CD4-positive, alpha-beta T cell treated with Interleukin-4 for 4 hours (primary cell): ENCODE measurements at places on chromosomes 16 and 17.

- DNase-seq, result peak; percentile 37
Measured at GRCh38 chr17:50630524-50631194, 4.0 kb upstream of the ABCC3 start.

- no peak for DNase-seq
Measured at GRCh38 chr17:16434662-16435061, 19.3 kb downstream of the TRPV2 start.

DNA sequence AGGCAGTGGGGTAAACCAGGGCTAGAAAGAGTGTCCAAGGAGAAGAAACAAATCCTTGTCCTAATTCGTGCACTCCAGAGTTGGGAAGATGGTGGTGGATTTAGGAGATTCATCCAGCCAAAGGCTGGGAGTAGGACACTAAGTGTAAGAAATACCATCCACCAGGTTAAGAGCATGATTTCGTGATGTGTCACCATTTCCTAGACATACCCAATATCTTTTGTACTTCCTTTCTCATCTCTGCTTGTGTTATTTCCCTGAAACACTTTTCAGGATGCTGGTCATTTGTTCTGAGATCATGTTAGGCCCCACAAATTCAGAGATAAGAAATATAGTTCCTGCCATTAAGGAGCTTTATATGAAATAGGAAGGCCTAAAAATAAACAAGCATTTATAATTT lies 106.3 kb upstream of the HLF start:
- no peak for DNase-seq

- DNase-seq, result no peak
Measured at GRCh38 chr17:19791918-19792550, 43.9 kb upstream of the ALDH3A1 start.

GRCh38 chr16:31427441-31428278 lies 500 bp downstream of the COX6A2 start:
- DNase-seq, result peak; percentile 51

DNA sequence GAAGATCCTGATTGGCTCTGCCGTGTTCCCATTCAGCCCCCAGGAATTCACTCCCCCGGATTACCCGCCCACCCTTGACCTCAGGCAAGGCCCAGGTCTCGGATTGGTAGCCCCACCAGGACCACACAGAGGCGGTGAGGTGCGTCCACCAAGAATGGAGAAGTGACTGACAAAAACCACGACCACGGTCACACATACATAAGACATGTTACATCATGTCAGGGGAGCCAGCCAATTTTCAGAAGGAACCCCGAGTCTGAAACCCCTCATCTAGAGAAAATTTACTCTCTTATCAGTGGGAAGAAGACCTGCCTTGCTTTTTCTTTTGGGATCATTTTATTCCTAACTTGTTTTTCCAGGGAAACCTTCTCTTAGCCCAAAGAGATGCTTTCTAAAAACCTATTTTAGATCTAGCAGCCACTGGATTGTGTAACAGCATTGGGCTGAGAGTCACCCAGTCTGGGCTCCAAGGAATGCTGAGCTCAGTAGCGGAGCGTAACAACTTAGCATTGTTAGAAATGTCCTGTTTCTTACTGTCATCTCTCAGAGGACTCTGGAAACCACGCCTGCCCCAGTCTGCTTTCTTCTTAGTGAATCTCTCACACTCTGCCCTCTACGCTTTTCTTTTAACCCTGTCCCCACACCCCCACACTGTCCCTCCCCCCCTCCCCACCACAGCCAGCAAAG lies 164.1 kb downstream of the CMIP start:
- no peak for DNase-seq

DNA sequence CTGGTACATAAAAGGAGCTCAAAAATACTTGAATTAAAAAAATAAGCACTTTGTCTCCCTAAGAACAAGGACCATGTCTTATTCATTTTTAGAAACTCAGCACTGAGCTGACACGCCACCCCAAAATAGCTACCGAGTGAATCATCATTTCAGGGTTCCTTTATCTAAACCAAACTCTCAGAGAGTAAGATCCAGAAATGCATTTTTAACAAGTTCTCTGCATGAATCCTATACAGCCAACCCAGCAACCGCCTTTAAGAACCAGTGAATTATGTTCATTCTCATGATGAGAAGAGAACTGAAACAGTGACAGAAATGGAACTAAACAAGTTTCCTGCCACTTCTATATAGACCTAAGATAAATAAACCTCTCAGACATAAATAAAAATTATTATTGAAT lies 8.7 kb downstream of the C16orf87 start:
- DNase-seq, result no peak

GRCh38 chr17:57442914-57443571 lies 186.7 kb downstream of the MSI2 start:
- peak; percentile 56 for DNase-seq

DNA sequence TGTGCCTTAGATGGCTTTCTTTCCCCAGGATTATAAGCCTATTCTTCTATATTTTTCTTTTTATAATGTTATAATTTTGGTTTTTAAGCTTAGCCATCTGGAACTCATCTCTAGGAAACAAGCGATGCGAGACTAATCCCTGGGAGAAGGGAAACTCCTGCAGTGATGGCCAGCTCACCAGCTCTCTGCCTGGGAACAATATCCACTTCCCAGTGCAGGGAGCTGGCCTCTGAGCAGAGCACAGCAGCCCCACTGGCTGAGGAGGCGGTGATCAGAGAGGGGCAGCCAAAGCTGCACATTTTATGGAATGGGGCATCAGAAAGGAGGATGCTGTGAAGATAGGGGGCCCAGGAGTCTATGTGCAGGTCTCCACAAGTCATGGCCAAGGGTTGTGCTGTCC lies 183.3 kb downstream of the LGALS9B start:
- DNase-seq, result no peak

- DNase-seq, result no peak
Measured at GRCh38 chr17:27569884-27570577, 61.0 kb upstream of the LGALS9 start.

- DNase-seq, result no peak
Measured at GRCh38 chr17:50036455-50037261, 19.3 kb upstream of the ITGA3 start.

GRCh38 chr16:12643034-12643455 lies 160.6 kb downstream of the CPPED1 start:
- DNase-seq, result no peak

DNA sequence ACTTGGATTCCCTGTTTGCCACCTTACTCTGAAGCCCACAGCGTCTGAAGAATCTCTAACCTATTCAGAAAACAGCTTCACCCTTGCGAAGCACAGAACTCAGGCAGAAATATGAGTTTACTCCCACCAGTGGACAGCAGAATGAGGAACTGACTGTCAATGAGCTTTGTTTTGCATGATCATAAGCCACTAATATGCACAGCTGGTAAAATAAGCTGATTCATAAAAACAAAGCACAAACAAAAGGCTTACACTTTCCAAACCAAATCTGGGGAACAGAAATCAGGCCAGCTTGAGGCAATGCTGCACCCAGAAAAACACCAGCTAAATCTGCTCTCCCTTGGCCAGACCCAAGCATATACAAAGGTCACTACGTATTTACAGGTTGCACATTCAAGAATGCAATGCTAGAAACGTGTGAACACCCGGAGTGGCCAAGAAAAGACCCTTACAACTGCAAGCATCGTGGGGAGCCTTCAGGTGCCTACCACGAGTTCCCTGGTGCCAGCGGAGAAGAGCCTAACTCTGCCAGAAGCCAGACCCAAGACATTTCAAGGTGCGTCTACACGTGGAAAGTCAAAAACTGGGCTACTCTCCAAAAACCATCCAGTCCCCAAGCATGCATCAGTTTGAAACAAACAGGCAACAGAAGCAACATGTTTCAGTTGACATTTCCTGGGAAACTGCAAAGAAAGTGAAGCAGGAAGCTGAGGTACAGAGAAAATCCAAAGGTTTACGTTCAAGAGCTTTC lies 207.1 kb downstream of the ZFHX3 start:
- DNase-seq, result no peak

- DNase-seq, result no peak
Measured at GRCh38 chr16:49738832-49739231, 117.1 kb downstream of the ZNF423 start.

DNA sequence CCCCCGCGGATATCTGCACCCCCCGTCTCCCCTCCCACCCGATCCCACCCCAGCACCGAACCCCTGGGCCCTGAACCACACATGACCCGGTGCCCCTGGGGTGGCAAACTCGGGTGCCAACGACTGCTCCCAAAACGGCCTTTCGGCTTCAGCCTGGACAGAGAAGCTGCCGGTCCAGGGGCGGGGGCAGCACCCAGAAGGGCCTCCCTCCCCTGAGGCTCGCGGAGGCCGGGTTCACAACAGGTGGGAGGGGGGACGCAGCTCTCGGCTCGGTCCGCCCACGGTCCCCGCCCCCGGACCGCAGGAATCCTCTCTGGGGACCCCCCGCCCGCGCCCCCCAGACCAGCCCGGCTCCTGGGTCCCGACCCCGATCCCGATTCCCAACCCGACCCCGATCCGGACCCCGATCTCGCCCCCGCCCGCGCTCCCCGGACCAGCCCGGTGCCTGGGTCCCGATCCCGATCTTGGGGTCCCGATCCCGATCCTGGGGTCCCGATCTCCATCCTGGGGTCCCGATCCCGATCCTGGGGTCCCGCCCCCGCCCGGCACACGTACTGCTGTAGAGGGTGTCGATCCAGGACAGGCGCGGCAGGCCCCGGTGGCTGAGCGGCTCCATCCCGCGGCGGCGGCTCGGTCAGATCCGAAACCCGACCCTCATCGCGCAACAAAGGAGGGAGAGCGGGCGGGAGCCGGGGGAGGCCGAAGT lies 516 bp downstream of the ABR start:
- no peak for DNase-seq

DNA sequence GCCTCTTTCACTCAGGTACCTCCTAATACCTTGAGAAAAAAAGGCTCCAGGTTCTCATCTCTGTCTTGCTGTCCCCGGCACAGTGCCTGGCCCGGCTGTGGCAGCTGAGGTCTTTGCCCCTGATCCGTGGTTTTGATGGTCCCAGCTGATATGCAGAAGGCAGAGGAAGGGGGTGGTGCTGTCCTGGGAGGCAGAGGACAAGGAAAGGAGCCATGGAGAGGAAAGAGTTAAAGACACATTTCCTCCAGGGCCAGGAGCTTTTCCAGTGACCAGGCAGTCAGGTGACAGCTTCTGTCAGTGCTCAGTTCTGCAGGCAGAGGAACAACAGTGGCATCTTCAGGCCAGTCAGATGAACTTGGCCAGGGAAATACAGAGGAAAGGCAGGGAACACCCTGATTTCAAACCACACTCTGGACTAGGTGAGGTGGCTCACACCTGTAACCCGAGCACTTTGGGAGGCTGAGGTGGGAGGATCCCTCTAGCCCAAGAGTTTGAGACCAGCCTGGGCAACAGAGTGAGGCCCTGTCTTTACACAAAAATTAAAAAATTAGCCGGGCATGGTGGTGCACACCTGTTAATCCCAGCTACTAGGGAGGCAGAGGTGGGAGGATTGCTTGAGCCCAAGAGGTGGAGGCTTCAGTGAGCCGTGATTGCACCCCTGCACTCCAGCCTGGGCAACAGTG lies 3.3 kb upstream of the COG1 start:
- DNase-seq, result no peak

GRCh38 chr16:47876511-47876910 lies 279.3 kb downstream of the ABCC12 start:
- no peak for DNase-seq

DNA sequence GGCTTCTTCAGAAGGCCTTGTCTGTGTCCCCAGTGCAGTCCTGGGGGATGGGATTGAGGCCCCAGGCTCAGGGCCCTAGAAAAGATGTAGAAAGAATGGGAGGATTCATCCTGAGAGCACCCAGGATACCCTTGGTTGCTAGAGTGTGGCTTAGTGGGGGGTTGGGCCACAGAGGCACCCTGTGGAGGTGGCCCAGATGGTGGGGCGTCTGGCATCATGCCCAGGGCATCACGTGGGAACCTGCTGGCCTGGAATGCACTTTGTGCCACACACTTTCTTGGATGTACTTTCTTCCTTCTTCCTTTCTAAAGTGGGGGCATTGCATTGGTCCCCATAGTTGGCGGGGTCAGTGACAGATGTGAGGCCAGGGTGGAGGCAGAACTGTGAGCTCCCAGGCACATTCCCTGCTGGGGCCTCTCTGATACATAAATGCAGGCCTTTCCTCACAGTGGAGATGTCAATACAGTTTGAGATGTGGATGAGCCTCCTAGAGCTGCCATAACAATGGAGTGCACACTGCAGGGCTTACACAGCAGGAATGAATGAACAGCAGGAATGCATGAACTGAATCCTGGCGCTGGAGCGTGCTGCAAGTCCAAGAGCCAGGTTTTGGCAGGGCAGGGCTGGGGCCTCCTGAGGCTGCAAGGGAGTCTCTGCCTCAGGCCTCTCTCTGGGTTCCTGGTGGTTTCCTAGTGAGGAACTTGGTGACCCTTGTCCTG lies 43.3 kb downstream of the MGAT5B start:
- DNase-seq, result no peak

DNA sequence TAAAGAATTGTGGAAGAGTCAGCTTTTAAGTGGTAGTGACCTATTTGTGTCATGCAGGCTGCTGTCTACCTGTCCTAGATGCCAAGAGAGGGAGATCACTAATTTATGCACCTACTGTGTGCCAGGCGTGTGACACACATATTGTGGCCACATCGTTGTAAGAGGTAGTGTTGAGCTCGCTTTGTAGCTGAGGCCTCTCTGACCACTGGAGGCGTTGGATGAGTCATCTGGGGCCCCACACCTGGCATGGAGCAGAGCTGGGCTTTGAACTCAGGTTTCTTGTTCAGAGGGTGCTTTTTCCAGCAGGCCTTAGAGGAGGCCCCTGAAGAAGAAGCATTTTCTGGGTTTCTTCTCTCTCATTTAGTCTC lies 52.3 kb upstream of the LGALS9 start:
- peak; percentile 30 for DNase-seq

DNA sequence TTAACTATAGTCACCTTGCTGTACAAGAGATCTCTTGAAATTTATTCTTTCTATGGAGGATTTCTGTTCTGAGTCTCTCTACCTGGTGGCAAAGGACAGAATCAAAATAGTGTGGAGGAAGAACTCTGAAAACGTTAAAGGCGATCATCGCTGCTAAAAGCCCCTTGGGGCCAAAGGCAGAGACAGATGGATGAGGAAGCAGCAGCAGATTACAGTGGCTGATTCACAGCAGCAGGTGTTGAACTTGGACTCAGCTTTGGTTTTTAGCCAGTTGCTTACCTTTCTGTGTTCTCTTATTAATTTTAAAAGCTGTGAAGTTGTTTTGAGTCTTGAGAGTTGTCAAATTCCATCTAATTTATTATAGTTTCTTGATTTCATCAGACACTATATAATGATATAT lies 956.1 kb upstream of the GOT2 start:
- no peak for DNase-seq

- DNase-seq, result peak; percentile 45
Measured at GRCh38 chr17:28612936-28613872, 781 bp downstream of the RSKR start.

DNA sequence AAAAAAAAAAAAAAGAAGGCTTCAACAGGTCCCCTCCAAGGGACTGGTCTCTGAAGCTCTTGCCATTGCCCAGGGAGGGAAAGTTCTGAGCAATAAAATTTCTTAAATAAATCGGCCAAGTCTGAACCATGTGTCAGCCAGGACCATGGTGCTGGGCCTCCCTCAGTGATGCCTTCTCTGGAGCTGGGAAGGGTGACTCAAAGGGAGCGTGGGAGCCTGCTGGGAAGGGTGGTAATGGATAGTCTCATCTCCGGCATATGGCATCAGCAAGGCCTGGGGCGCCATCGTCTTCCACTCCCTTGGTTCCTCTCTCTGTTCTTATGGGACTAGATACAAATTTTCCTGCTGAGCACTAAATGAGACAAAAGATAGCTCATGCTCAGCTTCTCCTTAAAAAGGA lies 2.3 kb downstream of the VKORC1 start:
- no peak for DNase-seq
